ENCODE measurements at places on chromosomes 13 and 19. TPM values are rescaled to one million over a fixed set of nuclear protein-coding genes. Genes with fewer than 3 reads are reported as not detected.

- no peak for DNase-seq
- no peak overlapping the region for H3K27ac ChIP-seq
- no peak overlapping the region for H3K4me3 ChIP-seq
- H3K4me1 ChIP-seq = no peaks in the 10 kb centered on the region
- no peaks in the 10 kb centered on the region for H3K36me3 ChIP-seq
- H3K27me3 ChIP-seq = no peaks in the 10 kb centered on the region
These were observed 16.0 kb upstream of the GTF2F2 start for GRCh38 chr13:45104261-45104660.

DNA sequence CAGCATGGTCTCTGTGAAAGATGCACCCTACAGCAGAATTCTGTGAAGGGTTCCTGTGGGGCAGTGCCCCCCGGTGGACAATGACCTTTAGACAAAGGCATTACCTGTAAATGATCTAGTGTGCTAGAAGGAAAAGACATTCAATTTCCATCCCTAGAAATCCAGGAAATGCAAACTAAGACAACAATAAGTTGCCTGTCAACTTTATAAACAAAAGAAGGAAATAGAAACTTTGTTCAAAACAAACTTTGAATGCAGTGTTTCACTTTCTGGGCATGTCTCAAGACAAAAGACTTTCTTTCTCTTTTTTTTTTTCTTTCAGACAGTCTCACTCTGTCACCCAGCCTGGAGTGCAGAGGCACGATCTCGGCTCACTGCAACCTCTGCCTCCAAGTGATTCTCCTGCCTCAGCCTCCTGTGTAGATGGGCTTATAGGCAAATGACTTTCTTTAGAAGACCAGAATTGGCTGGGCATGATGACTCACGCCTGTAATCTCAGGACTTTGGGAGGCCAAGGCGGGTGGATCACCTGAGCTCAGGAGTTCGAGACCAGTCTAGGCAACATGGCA, 15.5 kb downstream of the TEX101 start:
- H3K4me3 ChIP-seq = no peak overlapping the region
- no peaks in the 10 kb centered on the region for H3K4me1 ChIP-seq
- no peaks in the 10 kb centered on the region for H3K36me3 ChIP-seq
- no peak for DNase-seq

EPS8L1 gene
- total RNA-seq = 3.9 TPM

SPTBN4 gene
- 8.7 TPM for total RNA-seq

GRCh38 chr13:80688593-80688992, 347.7 kb upstream of the SPRY2 start:
- H3K4me3 ChIP-seq = no peak overlapping the region
- no peaks in the 10 kb centered on the region for H3K36me3 ChIP-seq
- no peaks in the 10 kb centered on the region for H3K27me3 ChIP-seq
- H3K4me1 ChIP-seq = no peaks in the 10 kb centered on the region
- H3K27ac ChIP-seq = no peak overlapping the region

FAM216B gene
- total RNA-seq = 0.69 TPM

GPC6 gene
- 2.0 TPM for total RNA-seq

DNA sequence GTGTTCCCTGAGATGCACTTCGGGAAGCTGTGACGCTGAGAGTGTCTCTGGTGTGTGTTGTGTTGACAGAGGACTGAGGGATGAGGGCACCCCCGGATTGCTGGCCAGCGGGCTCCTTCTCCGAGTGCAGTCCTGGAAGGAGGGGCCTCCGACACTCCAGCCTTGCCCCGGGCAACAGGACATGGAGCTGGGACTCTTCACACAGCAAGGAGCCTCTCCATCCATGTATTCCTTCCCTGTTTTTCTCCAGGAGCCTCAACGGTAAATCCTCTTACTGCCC, 61.3 kb downstream of the SOX1 start:
- H3K36me3 ChIP-seq = no peaks in the 10 kb centered on the region
- no peaks in the 10 kb centered on the region for H3K4me1 ChIP-seq
- no peaks in the 10 kb centered on the region for H3K27me3 ChIP-seq
- DNase-seq = no peak

DNA sequence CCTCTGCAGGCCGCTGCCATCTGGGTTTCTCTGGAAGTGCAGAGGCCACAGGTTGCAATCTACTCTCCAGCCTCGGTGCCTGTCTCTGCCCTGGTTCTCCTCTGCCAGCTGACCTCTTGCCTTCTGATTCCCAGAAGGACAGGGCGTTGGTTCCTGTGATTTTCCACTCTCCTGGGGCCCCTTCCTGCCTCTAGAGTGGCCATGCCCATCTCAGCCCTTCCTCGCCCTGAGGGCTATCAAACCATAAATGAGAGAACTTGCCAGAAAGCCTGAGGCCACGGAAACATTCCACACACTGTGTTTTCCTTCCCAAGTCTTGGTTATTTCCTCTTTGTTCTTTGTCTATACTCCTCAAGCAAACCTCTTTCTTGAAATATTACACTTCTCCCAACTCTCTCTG, 146.2 kb downstream of the SHISA2 start:
- H3K27me3 ChIP-seq = no peaks in the 10 kb centered on the region
- no peaks in the 10 kb centered on the region for H3K36me3 ChIP-seq
- no peak overlapping the region for H3K4me3 ChIP-seq
- no peaks in the 10 kb centered on the region for H3K4me1 ChIP-seq

DNA sequence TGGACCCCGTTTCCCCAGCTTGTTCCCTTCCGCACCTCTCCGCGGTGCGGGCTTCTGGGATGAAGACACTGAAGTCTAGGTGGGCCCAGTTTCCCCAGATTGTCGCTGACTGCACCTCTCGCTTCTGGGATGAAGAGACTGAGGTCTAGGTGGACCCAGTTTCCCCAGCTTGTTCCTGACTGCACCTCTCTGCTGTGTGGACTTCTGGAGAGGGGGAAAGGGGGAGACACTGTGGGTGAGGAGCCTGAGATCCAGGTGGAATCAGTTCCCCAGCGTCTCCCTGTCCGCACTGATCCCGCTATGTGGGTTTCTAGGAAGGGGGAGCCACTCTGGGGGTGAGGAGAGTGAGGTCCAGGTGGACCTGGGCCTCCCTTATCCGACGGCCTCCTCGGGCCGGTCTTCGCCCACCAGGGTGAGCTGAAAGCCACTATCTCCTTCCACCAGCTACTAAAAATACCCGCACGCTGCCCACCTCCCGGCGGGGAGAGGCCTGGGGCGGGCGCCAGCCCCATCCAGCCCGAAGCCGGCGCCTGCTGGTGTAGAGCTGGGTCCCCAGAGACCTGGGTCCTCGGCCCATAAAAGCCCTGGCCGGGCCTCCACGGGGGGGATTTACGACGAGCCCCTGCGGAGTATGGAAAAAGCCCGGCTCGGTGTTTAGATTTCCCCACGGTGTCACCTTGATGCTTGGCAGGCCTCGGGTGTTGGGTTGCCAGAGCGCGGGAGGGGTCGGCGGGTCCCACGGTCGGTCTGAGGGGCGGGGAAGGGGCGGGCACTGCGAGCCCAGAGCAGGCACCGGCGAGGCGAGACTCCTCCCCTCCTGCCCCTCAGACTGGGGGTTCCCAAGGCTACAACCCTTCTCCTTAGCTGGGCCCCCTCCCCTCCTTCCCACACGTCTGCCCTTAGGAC, 10.6 kb downstream of the FUT6 start:
- DNase-seq = peak; percentile 69
- H3K27me3 ChIP-seq = peaks cover 7% of the 10 kb centered on the region

DNA sequence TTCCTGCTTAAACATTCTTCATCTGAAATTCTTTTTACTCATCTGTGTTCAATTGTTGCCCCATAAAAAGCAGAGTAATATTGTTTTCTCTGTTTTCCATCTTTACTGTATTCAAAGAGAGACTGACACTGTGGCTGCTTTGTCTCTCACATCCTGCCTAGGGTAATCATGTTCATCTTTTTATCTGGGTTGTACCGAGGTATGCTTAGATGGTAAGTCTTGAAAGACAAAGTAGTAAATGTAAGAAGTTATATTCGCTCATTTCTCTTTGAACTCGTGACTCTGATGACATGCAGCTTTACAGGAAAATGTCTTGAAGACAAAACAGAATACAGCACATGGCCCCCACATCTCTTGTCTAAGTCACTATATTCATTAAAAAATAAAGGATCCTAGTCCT, 20.0 kb upstream of the CYSLTR2 start:
- no peak overlapping the region for H3K4me3 ChIP-seq
- no peaks in the 10 kb centered on the region for H3K36me3 ChIP-seq
- H3K4me1 ChIP-seq = peaks cover 21% of the 10 kb centered on the region
- no peaks in the 10 kb centered on the region for H3K27me3 ChIP-seq
- H3K27ac ChIP-seq = no peak overlapping the region

DNA sequence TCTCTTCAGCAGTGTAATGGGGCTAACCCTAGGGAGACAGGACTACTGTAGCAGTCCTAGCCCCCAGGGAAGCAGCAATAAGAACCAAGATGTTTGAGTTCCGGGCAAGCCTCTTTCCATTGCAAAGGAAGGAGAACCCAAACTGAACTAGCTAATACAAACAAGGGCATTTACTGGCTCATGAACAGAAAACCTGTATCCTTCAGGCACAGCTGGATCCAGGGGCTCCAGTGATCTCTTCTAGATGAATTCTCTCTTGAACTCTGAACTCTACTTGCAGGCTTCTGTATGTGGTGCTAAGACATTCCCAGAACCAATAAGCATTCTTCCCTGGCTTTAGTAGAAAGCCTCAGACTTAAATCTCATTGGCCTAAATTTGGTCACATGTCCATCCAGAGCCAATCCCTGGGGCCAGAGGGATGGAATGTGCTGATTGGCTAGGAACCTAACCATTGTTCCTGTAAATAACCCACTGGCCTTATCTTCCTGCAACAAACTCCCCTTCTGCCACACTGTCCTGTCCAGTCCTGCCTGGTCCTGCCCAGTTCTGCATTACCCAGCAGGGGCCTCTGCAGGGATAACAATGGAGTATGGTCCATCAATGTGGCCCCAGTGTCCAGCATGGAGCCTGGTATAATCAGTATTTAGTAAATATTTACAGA, 3.9 kb upstream of the PODNL1 start:
- no peak for DNase-seq
- H3K36me3 ChIP-seq = no peaks in the 10 kb centered on the region
- no peak overlapping the region for H3K27ac ChIP-seq
- no peaks in the 10 kb centered on the region for H3K4me1 ChIP-seq
- no peaks in the 10 kb centered on the region for H3K27me3 ChIP-seq

RFPL4AL1 gene
- not detected for total RNA-seq

DNA sequence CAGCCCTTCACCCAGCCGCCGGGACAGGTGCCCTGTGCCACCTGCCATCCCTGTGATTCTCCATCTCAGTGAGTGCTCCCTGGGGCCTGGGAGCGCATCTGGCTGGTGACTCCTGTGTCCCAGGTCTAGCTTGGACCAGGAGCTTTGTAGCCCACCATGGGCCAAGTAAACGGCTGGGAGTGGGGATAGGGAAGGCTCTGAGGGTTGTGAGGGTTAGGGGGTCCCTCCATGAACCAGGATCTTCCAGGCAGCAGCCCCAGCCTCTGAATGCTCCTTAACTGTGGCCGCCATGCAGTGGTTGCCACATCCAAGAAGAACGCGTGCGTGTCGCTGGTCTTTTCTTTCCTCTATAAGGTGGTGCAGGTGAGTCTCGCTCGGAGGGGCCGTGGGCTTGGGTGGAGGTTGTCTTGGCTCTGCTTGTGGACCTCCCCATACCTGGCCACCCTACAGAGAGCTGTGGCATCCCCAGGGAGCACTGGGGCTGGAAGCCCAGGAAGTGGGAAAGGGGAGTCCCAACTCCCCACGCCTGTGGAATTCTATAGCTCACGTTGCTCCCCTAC, 8.4 kb downstream of the AP1M1 start:
- no peak overlapping the region for H3K27ac ChIP-seq
- no peak for DNase-seq
- H3K27me3 ChIP-seq = no peaks in the 10 kb centered on the region
- peaks cover 12% of the 10 kb centered on the region for H3K4me1 ChIP-seq

- peak; percentile 96 for DNase-seq
- peaks cover 21% of the 10 kb centered on the region for H3K4me1 ChIP-seq
- H3K36me3 ChIP-seq = no peaks in the 10 kb centered on the region
- H3K4me3 ChIP-seq = peak overlapping the region; percentile 27
- peak overlapping the region; percentile 65 for H3K27ac ChIP-seq
- H3K27me3 ChIP-seq = no peaks in the 10 kb centered on the region
These were observed 2.2 kb upstream of the TSPAN16 start for GRCh38 chr19:11293433-11294389.

DNA sequence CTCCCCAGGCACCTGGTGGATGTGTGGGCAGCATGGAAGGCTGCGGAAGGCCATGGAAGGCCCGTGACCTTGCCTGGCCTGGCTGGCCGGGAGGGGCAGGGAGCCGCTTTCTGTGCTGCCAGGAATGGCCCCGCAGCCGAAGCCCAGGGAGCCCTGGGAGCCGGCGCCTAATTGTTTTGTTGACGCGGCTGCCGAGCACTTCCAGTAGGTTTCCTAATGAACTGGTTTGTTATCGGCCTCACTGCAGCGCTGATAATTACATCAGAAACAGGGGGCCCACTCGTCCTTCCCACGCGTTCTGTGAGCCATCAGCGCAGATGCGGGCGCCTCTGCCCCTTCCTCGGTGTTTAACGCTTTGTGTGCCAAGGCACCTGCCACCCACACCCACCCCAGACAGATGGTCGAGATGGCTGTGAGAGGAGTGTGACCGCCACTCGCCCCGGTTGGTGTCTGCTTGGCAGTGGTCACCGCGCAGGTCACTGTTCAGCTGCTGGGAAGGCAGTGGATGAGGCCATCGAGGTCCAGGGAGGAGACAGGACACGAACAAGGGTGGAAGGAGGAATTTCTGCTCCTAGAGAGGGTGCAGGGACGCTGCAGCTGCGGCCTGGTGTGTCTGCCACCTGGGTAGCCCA, 124.5 kb downstream of the KDM4B start:
- H3K4me1 ChIP-seq = peaks cover 33% of the 10 kb centered on the region
- DNase-seq = peak; percentile 50
- no peaks in the 10 kb centered on the region for H3K36me3 ChIP-seq
- peak overlapping the region; percentile 79 for H3K27ac ChIP-seq
- H3K27me3 ChIP-seq = no peaks in the 10 kb centered on the region
- H3K4me3 ChIP-seq = no peak overlapping the region

- H3K27ac ChIP-seq = no peak overlapping the region
- no peak for DNase-seq
- H3K4me1 ChIP-seq = peaks cover 28% of the 10 kb centered on the region
- H3K4me3 ChIP-seq = no peak overlapping the region
- no peaks in the 10 kb centered on the region for H3K36me3 ChIP-seq
- H3K27me3 ChIP-seq = no peaks in the 10 kb centered on the region
These were observed 17.9 kb downstream of the DOT1L start for GRCh38 chr19:2181633-2181997.

DNA sequence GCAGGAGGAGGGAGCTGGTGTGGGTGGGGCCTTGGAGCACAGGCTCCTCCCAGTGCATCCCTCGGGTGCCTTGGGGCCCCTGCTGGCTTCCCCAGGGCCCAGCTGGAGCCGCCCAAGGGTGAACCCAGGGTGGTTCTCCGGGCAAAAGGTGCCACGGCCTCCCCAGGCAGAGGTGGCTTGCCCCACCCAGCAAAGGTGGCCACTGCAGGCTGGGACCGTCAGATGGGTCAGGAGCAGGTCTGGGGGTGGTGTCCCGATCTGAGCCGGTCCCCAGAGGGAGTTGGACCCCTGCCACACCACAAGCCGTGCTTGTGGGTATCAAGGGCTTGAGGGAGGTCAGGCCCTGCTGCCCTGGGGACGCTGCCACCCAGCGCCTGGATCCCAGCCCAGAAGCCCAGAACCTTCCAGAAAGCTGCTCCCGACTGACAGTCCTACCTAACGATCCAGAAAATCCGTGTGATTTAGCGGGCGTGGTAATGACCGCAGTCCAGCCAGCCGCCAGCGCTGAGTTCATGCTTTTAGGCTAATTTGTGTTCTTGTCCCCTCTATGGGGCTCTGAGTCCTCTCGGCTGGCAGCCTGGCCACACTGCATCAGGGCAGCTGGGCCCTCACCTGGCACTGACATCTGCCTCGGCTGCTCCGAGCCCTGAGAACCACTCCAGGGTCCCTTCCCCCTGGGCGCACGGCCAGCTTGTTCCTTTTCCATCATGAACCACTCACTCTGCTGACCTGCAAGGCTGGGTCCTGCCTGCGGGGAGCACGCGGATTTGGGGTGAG, 5.0 kb upstream of the GRIN3B start:
- peaks cover 46% of the 10 kb centered on the region for H3K27me3 ChIP-seq
- no peak overlapping the region for H3K4me3 ChIP-seq
- peaks cover 9% of the 10 kb centered on the region for H3K36me3 ChIP-seq
- H3K4me1 ChIP-seq = peaks cover 12% of the 10 kb centered on the region
- no peak overlapping the region for H3K27ac ChIP-seq

UPK1A gene
- total RNA-seq = not detected

All from heart left ventricle (tissue), 16 donors.